ENCODE measurements at places on chromosomes 2 and 18.

- DNase-seq = no peak
Observed at GRCh38 chr2:44573996-44574395, 212.2 kb downstream of the CAMKMT start.

- no peak for DNase-seq
Observed at GRCh38 chr2:190786404-190787166, 94.0 kb upstream of the GLS start.

GRCh38 chr2:10289352-10289751 lies 13.4 kb upstream of the HPCAL1 start:
- no peak for DNase-seq

DNA sequence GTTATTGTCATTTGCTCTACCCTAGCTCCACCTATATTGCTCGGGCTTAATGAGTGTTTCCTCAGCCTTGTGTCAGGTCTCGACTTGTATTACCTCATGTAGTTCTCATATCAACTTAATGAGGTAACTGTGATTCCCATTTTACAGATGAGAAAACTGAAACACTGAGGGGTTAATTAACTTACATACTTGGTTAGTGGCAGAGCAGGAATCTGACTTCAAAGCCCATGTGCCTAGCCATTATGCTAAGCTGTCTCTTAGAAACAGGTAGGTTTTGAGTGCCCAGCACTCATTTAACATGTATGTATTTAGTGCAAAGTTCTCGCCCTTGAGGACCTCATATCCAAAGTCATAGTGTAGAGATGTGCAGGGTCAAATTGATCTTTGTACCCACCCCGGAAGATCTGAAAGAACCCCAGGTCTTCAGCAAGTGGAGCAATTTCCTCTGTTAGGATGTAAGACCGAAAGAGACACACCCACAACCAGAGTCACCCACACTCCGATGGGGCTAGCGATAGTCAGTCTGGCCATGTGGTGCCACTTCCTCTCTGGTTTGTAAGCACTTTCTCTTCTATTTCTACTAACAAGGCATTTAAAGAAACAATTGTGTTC lies 121.0 kb upstream of the SLC39A10 start:
- DNase-seq = peak; percentile 47

DNA sequence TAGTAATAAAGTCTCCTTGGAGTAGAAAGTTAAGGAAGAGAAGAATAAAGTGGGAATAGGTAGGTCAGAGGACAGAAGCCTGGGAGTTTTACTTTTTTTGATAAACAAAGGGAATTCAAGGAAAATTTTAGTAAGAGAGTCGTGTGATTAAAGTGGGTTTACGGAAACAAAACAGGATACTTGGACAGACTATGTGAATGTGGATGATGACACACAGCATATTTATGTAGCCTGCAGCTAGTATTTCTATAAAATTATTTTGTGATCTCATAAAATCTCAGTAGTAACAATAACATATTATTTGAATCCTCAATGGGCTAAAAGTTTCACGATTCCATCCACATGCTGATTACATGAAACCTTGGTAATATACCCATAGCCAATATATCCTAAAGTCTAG lies 450.7 kb upstream of the PIK3C3 start:
- no peak for DNase-seq

DNA sequence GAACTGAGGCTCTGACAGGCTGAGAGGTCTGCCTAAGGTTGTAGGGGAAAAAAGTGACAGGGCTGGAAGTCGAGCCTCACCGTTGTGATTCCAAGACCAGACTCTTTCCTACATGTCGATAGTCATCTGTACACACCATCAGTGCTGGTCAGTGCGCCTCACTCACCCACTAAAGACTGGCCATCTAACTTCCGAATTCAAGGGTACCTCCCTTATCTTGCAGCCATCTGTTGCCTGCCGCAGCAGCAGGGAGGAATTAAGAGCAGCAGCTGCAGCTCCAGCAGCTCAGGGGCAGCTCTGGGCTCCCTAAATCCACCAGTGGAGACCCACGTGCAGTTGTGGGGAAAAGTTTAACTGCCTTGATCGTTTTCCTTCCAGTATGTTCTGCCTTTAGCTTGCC lies 32.6 kb upstream of the GPR39 start:
- DNase-seq = no peak

DNA sequence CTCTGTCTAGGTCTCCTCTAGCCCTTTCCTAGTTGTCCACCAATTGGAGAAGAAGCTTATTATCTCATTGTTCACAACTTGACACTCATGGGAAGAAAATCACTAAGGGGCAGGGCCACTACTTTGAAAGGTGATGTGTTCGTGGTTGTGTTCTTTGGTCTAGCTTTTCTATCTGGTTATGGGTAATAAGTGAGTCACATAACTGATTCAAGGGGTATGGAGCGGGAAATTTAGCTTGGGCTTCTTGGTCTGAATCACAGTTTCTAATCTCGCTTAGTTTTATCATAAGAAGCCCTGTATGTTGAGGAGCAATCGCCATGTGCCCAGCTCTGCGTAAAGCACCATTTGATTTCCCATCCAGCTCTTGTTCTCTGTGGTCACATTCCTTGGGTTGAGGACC lies 18.7 kb upstream of the DYTN start:
- no peak for DNase-seq

GRCh38 chr18:57644540-57644939 lies 22.9 kb upstream of the NARS1 start:
- no peak for DNase-seq

DNA sequence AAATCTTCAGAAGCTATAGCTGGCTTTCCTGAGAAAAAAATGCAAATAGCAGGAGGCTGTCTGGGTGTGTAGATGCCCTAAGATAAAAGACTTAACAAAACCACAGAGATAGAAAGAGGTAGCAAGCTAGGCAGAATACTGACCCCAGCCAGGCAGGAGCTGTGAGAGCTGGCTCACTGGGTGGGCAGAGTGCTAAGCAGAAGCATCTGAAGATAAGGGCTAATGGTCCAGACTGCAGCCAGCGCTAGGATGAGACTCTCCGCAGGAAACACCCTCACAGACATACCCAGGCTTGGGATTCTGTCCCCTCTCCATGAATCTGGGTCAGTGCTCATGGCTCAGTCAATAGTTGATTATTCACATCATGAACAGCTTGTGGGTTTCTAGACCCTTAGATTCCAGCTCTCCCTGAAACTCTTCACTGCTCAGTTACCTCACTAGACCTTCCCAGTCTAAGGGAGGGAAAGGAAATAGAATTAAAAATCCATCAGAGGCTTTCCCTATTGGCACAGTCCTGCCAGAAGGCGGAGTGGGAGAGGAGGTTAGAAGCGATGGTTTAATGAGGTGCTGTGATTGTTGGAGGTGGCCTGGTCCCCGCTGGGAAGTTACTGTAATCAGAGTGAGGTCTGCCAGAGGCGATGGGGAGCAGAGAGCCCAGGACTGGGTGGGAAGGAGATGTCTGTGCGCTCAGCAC lies 21.4 kb upstream of the CCBE1 start:
- DNase-seq = no peak

DNA sequence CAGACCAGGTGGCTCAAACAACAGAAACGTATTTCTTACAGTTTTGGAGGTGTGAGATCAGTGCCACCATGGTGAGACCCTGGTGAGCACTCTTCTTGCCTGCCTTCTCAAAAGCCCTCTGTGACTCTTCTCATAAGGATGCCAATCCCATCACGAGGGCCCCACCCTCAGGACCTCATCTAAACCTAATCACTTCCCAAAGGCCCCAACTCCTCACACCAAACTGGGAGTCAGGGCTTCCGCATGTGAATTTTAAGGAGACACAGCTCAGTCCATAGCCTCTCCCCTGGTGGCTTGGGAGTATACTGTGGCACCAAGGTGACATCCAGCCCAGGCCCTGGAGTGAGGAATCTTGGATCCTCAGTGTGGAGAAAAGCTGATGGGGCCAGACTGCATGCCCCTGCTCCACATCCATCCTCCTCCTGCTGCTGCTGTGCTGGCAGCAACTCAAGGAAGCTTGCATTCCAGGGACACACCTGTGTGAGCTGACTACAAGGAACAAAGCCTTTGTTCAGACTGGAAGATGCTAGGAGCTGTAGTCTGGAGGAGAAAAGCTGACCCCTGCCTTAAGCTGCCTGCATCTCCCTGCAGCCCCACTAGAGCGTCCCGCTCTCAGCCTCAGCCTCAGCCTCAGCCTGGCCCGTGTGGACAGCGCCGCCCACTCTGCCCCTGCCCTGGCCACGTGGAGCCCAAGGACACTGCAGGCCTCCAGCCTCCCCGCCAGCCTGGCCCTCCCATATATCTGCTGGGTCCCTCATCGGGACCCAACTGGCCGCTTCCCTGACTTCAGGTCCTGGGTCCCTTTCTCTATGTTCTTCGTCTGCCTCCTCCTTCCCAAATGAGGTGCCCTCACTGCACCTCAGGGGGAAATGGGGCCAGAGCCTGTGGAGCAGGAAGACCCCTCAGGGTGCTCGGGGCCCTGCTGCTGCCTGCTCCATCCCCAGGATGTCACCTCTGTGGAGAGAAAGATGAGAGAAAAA lies 87.8 kb upstream of the RAB6C start:
- no peak for DNase-seq

DNA sequence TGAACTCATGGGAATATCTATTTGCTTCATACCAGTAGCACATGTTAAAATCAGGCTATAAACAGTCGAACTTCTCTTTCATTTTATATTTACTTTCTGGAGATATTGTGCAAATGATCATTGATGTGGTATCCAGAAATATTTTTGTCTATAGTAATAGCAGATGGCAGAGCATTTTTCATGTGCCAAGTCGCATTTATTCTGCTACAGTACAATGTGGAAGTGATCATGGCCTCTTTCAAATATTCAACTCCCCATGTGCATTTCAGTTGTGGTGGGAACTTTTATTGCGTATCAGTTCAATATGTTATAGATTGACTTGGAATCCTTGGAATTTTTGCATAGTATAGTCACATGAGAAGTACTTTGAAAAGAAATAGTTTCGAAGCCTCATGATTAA lies 57.4 kb downstream of the RHBDD1 start:
- DNase-seq = no peak

GRCh38 chr2:58535182-58535581 lies 294.1 kb upstream of the FANCL start:
- DNase-seq = no peak

DNA sequence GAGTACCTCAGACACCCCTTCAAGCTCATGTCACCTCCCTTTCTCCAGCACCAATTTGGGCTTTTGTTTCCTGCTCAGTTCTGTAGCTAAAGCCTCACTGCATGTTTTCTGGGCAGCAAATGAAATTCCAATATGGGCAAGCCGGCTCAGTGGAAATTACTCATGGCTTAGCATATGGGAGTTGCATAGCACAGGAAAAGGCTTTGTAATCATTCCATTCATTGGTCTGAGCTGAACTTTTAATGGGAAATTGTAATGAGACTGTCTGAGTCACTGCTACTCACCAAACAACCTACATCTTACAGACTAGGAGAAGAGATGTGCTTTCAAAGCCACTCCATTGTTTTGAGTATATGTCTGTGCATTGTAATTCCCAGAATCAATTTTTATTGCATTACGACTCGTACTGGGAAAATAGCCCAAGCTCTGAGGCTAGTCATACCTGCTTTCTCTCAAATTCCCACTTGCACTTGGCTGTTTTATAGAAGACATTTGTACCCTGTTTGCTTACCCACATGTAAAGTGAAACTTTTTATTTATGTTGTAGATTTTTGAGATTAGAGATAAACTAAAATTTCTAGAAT lies 139.5 kb upstream of the LRATD1 start:
- no peak for DNase-seq

DNA sequence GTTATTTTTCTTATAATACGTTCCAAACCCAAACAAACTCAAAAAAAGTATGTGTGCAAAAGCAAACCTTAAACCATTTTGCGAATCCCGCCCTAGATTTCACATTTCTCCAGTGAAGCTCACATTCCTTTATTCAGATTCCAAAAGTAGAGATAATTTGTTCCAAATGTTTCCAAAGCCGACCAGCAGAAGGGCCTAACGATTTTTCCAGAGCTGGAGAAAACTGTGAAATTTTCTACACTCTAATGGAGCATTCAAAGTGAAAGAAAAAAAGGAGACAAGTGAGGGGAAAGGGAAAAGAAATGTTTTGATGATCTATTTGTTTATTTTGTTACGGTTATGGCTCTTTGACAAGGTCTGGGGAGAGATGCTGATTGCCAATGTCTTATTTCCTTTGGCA lies 286.5 kb upstream of the SLC14A2 start:
- DNase-seq = no peak

Data from stimulated activated CD8-positive, alpha-beta memory T cell treated with anti-CD3 and anti-CD28 coated beads, Interleukin-4, amount 100 ng/mL, for 24 hours (primary cell).